ENCODE measurements at places on chromosomes 16 and 17. TPM values are rescaled to one million over a fixed set of nuclear protein-coding genes. Genes with fewer than 3 reads are reported as not detected.

NGFR gene
- total RNA-seq: 20.4 TPM

ZNF469 gene
- total RNA-seq: 0.40 TPM

RNF222 gene
- total RNA-seq: not detected

KRTAP4-1 gene
- not detected for total RNA-seq

TNFRSF17 gene
- total RNA-seq: 0.67 TPM

CLEC18A gene
- total RNA-seq: 1.8 TPM

ALOX15B gene
- total RNA-seq: 3.3 TPM

FBXL16 gene
- total RNA-seq: 6.9 TPM

SLC5A2 gene
- total RNA-seq: 0.33 TPM

LASP1 gene
- total RNA-seq: 69.3 TPM

VPS25 gene
- 65.7 TPM for total RNA-seq

ZSCAN10 gene
- not detected for total RNA-seq

SDR42E2 gene
- total RNA-seq: not detected

KRT24 gene
- not detected for total RNA-seq

HS3ST3A1 gene
- 1.6 TPM for total RNA-seq

CRHR1 gene
- total RNA-seq: not detected

APOH gene
- total RNA-seq: not detected

SLC9A5 gene
- 0.83 TPM for total RNA-seq

NLRC3 gene
- 1.3 TPM for total RNA-seq

ELOB gene
- 786 TPM for total RNA-seq

CDH3 gene
- 1.1 TPM for total RNA-seq

C16orf96 gene
- 0.44 TPM for total RNA-seq

All from thyroid gland (tissue), 4 donors.